ENCODE measurements at places on chromosomes 5 and 9.
A peak's percentile ranks its signal among the peaks of the same experiment; 100 is the strongest.

DNA sequence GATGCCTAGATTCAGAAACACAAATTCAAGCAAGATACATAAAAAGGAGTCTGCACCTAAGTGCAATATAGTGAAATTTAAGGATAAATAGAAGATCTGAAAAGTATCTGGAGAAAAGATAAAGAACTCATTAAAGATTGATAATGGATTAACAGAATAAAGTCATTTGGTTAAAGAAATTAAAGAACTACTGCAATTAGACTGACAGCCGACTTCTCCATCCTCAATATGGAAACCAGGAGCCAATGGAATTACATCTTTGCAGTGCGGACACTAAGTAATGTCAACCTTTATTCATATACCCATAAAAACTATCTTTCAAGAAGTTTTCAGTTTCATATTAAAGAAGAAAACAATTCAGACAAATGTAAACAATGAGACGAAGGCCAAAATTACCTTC lies 81.0 kb downstream of the MRPL36 start:
- no peak for DNase-seq

DNA sequence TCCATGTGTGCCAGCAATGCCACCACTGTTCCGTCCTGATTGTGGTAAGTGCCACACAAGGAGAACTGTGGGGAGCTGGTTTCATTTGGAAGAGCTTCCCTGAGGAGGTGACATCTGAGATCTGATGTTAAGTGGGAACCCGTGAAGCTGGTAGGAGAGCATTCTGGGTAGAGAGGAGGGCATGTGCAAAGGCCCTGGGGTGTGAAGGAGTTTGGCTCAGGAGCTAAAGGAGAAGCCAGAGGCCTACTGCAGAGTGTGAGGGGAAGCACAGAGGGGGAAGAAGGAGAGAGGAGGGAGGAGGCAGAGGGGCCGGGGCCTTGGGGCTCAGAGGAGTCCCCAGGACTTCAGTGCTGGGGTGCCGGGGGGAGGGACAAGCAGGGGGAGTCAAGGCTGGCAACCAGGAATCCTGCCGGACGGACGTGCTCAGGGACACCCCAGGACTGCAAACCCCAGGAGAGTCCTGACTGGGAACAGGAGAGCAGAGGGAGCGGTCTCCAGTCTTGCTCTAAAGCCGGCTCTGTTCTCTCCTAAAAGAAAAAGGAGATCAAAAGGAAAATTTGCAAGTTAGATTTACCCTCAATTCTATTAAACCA lies 19.7 kb downstream of the C9orf50 start:
- DNase-seq = no peak

DNA sequence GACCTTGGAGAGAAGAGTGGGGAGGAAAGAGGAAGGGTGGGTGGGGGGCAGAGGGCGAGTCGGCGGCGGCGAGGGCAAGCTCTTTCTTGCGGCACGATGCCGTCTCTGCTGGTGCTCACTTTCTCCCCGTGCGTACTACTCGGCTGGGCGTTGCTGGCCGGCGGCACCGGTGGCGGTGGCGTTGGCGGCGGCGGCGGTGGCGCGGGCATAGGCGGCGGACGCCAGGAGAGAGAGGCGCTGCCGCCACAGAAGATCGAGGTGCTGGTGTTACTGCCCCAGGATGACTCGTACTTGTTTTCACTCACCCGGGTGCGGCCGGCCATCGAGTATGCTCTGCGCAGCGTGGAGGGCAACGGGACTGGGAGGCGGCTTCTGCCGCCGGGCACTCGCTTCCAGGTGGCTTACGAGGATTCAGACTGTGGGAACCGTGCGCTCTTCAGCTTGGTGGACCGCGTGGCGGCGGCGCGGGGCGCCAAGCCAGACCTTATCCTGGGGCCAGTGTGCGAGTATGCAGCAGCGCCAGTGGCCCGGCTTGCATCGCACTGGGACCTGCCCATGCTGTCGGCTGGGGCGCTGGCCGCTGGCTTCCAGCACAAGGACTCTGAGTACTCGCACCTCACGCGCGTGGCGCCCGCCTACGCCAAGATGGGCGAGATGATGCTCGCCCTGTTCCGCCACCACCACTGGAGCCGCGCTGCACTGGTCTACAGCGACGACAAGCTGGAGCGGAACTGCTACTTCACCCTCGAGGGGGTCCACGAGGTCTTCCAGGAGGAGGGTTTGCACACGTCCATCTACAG lies 760 bp downstream of the NPR3 start:
- peak; percentile 53 for DNase-seq

- no peak for DNase-seq
Observed at GRCh38 chr5:152052470-152052869, 127.8 kb upstream of the GLRA1 start.

GRCh38 chr9:12920437-12920836 lies 145.6 kb downstream of the LURAP1L start:
- DNase-seq = no peak

- no peak for DNase-seq
Observed at GRCh38 chr5:72786676-72787075, 29.8 kb upstream of the TNPO1 start.

DNA sequence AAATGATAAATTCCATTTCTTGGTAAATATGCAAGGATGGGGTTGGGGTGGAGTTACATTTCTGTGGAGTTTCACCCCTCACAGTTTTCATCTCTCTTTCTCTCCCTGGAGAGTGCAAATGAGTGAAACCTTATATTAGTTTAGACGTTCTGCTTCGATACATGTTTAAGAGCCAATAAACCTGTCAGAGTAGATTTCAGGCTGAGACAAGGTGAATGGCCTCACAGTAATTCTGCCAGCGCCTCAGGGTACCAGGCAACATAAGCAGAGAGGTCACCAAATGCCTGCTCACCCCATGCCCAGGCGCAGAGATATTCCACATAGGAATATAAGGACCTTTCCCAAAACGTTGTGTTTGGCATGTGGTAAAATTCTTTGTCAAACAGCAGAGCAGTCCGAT lies 154.9 kb upstream of the VLDLR start:
- DNase-seq = no peak

Measured in hepatic stellate cell (primary cell).